ENCODE measurements at places on chromosomes 7 and 10.

GRCh38 chr7:121871188-121871587 is 1.8 kb upstream of the PTPRZ1 start:
- no peak for DNase-seq

- no peak for DNase-seq
Observed at GRCh38 chr10:5094265-5095205, at the start of gene AKR1C3. Gene AKR1C3, plus strand, starts transcription at chr10:5094414. Its CDS starts 31 bp downstream, at chr10:5094445.

DNA sequence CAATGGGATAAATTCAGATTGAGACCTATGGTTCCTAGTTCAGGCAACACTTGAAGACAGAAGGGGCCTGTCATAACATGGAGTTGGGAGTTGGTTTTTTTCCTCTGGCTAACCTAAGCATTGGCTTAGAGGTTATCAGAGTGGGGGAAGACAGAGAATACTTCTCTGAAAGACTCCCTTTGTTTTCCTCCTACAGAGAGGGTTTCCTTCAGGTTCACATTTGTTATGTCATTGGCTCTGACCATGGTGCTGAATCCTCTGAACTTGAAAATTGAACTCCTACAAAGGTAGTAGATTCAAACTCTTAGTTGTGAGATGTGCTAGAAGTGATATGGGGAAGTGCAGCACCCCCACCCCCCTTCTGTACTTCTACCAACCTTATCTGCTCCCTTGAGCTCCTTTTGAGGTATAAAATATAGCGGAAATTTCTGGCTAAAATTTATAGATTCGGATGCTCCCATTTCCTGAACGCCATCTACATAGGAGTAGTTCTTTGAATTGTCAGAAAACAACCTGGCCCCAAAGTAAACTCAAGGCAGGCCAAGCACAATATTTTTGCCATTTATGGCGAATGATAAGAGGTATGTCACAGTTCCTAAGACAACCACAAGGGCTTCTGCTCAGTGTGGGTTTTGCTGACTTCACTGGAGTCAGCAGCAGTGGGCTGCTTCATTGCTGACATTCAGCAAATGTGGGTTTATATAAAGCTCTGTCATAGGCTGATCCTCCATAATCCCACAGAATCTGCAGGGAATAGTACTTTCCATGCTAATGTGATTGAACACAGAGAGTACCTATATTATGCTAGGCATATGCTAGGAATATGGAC is 131.6 kb upstream of the KLF14 start:
- DNase-seq: no peak

- no peak for DNase-seq
Observed at GRCh38 chr7:138705167-138705566, 4.0 kb upstream of the SVOPL start.

- DNase-seq: no peak
Observed at GRCh38 chr10:110641256-110641655, 2.9 kb upstream of the RBM20 start.

GRCh38 chr10:108445746-108446145 is 1281.2 kb upstream of the SORCS1 start:
- no peak for DNase-seq

- no peak for DNase-seq
Observed at GRCh38 chr10:31129271-31129670, 97.6 kb upstream of the ZNF438 start.

- DNase-seq: no peak
Observed at GRCh38 chr10:361203-362081, 226.2 kb downstream of the ZMYND11 start.

GRCh38 chr7:8147760-8148463 is 114.1 kb downstream of the ICA1 start:
- no peak for DNase-seq

DNA sequence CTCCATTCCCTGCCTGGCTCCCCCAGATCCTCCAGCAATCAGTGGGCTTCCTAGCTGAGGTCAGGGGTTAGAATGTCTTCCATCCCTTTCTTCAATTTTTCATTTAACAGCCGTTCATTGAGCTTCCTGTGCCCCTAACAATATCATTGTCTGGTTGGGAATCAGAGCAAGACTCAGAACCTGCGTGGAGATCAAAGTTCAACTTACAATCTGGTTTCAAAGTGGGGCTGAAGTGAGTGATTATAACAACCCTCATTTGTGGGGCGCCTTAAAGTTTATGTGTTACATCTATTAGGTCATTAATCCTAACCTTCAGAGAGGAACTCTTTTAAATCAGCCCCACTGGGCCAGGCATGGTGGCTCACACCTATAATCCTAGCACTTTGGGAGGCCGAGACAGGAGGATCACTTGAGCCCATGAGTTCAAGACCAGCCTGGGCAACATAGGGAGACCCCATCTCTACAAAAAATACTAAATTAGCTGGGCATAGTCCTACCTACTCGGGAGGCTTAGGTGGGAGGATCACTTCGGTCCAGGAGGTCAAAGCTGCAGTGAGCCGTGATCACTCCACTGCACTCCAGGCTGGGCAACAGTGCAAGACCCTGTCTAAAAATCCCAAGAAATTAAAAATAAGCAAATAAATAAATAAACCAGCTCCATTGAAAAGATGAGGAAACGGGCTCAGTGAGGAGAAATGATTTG is 45.4 kb upstream of the SLF2 start:
- no peak for DNase-seq

- no peak for DNase-seq
Observed at GRCh38 chr7:36408589-36408988, 18.9 kb downstream of the ANLN start.

DNA sequence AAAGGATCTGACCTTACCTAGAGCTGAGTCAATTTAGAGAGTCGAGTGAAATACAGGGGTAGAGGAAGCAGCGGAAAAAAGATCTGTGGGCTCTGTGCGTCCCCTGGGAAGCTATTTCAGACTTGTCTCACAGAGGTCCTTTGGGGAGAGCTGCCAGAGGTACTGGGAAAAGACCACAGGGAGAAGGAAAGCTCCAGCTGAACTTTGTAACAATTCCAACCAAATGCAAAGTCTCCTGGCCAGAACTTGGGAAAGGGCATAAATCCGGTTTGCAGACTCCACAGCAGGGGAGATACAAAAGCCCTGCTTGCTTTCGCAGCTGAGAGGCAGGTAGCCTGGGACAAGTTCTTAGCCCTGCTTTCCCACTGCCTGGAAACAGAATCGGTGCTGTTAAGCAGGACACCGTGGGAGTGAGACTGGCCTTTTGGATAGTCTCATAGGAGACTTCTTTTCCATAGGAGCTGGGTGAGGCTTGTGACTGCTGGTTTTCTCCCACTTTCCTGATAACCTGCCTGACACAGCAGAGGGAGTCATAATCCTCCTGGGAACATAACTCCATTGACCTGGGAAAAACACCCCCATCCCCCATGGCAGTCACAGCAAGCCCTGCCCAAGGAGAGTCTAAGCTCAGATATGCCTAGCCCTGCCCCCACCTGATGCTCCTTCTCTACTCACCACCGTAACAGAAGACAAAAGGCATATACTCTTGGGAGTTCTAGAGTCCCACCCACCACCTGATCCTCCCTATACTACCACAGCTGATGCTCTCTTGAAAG is 926.2 kb downstream of the KCNMA1 start:
- DNase-seq: no peak
